Upper lobe of right lung (tissue), 1 donor: ENCODE measurements at places on chromosomes 2 and 18. TPM values are rescaled to one million over a fixed set of nuclear protein-coding genes. Genes with fewer than 3 reads are reported as not detected.

Gene THAP4
- total RNA-seq = 46.1 TPM

- peaks cover 22% of the 10 kb centered on the region for H3K36me3 ChIP-seq
- no peak overlapping the region for H3K27ac ChIP-seq
- H3K4me1 ChIP-seq = peaks cover 10% of the 10 kb centered on the region
Observed at GRCh38 chr2:23700627-23701026, 226.3 kb downstream of the ATAD2B start.

GRCh38 chr2:119699016-119699606 is 20.1 kb downstream of the TMEM177 start:
- H3K36me3 ChIP-seq = no peaks in the 10 kb centered on the region
- H3K4me3 ChIP-seq = no peak overlapping the region
- no peak overlapping the region for H3K27ac ChIP-seq
- DNase-seq = no peak

Gene STPG4
- total RNA-seq = not detected

DNA sequence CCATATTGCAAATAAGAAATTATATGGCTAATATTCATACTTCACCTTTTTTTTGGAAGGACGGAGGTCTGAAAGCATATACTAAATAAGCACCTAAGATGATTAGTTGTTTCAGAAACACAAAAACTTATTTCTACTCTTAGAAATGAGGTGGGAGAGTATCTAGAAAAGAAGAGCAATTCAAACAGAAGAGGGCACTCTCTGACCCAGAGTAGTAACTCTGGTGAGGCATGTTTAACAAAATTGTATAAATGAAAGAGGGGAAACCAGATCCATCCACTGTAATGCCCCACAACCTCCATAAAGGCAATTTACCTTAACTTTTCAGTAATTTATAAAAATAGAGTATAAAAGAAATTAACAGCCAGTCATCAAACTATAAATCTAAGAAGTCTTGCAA is 669.6 kb upstream of the VRK2 start:
- H3K27ac ChIP-seq = no peak overlapping the region
- no peaks in the 10 kb centered on the region for H3K36me3 ChIP-seq
- DNase-seq = no peak

Gene DSC2
- total RNA-seq = 17.2 TPM

DNA sequence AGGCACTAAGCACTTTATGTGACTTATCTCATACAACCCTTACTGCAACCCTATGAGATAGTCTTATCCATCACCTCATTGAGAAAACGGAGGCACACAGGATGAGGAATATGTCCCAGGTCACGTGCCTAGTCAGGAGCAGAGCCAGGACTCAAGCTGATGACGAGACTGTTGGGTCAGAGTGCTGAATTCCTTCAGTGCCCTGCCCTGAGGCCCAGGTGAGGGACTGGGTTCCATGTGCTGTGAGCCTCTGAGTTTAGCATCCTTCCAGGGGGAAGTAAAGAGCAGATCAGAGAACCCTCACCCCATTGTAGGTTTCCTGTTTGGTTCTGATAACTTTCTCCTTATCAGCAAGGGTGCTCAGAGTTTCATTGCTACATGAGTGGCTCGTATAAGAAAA is 11.7 kb upstream of the EDAR start:
- H3K4me3 ChIP-seq = no peak overlapping the region
- H3K27me3 ChIP-seq = no peaks in the 10 kb centered on the region
- H3K36me3 ChIP-seq = no peaks in the 10 kb centered on the region

Gene GLB1L
- total RNA-seq = 10.0 TPM

- no peaks in the 10 kb centered on the region for H3K27me3 ChIP-seq
- no peaks in the 10 kb centered on the region for H3K4me1 ChIP-seq
- H3K27ac ChIP-seq = no peak overlapping the region
- no peak for DNase-seq
Observed at GRCh38 chr2:12017499-12018157, 271.2 kb downstream of the LPIN1 start.

Gene FOXD4L1
- 0.78 TPM for total RNA-seq

GRCh38 chr2:201852462-201852861 is 46.1 kb downstream of the CDK15 start:
- H3K36me3 ChIP-seq = no peaks in the 10 kb centered on the region
- DNase-seq = no peak
- H3K4me3 ChIP-seq = no peak overlapping the region
- H3K27me3 ChIP-seq = no peaks in the 10 kb centered on the region
- H3K27ac ChIP-seq = no peak overlapping the region
- H3K4me1 ChIP-seq = no peaks in the 10 kb centered on the region

DNA sequence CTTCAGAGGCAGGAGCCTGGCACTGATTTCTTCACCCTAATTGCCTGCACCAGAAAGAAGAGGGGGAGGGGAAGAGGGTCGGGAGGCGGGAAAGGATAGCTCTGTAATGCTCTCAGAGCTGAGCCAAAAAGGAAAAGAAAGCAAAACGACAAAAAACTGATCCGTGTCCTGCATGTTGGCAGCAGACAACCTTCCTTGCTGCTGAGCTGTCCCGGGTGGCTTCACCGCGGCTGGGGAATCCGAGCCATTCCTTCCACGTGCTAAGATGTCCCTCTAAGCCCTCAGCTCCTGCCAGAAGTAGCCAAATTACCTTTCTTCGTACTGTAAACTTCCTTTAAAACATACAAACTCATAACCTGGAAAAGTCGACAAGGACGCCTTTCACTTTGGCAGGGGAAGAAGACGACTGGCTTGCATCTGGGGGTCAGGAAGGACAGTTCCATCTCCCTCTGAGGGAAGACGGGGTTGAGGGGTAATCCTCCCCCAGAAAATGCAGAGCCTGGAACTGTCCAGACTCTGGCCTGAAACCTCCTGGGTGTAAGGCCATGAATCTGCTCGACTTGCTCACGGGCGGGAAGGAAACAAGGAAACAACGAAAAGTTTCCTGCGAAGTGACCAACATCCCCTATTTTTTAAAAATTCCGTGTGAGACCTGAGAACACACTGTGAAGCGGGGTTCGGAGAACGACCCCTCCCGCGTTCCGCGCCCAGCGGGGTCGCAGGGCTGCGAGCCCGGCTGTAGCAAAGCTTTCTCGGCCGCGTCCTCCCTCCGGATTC is 7.7 kb downstream of the OTX1 start:
- H3K4me3 ChIP-seq = no peak overlapping the region
- no peak for DNase-seq
- H3K27me3 ChIP-seq = peaks cover 100% of the 10 kb centered on the region
- H3K36me3 ChIP-seq = no peaks in the 10 kb centered on the region
- H3K27ac ChIP-seq = no peak overlapping the region

- H3K4me3 ChIP-seq = no peak overlapping the region
- DNase-seq = no peak
- H3K27ac ChIP-seq = no peak overlapping the region
- H3K27me3 ChIP-seq = no peaks in the 10 kb centered on the region
Observed at GRCh38 chr2:225100856-225101294, 58.6 kb upstream of the DOCK10 start.

DNA sequence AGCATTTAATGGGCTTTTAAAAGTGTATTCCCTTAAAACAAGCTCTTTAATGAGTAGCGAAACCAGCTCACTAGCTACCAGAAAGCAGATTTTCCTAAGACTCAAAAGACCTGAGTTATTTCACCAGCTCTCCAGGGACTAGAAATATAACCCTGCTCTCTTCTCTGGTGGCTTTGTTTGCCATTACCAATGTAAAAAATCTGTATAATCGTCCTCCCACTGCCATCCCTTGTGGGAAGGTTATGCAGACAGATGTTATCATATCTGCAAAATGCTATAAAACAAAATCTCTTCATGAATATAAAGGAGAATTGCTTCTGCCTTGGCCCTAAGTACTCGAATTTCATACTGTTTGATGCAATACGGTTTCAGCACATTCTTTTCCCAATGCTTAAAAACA is 335.2 kb downstream of the NUP35 start:
- DNase-seq = no peak
- H3K36me3 ChIP-seq = no peaks in the 10 kb centered on the region
- H3K27me3 ChIP-seq = no peaks in the 10 kb centered on the region
- no peak overlapping the region for H3K4me3 ChIP-seq

- no peak overlapping the region for H3K4me3 ChIP-seq
- no peaks in the 10 kb centered on the region for H3K36me3 ChIP-seq
- H3K4me1 ChIP-seq = no peaks in the 10 kb centered on the region
Observed at GRCh38 chr2:110802208-110802932, 70.0 kb downstream of the ACOXL start.

DNA sequence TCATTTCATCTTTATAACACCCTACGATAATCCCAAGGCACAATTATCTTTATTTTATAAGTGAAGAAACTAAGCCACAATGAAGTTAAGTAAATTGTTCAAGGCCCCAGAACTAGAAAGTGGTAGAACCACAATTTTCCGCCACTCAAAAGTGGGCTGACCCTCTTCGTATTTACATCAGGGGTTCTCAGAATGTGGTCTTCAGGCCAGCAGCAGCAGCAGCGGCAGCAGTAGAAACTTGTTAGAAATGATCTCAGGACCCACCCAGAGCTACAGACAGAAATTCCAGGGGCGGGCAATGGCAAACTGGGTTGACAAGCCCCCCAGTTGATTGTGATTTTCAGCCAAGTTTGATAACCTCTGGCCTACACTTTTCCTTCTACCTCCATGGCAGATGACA is 62.8 kb downstream of the LBH start:
- DNase-seq = no peak
- H3K27me3 ChIP-seq = no peaks in the 10 kb centered on the region
- H3K27ac ChIP-seq = no peak overlapping the region

Gene GPAT2
- 3.2 TPM for total RNA-seq

DNA sequence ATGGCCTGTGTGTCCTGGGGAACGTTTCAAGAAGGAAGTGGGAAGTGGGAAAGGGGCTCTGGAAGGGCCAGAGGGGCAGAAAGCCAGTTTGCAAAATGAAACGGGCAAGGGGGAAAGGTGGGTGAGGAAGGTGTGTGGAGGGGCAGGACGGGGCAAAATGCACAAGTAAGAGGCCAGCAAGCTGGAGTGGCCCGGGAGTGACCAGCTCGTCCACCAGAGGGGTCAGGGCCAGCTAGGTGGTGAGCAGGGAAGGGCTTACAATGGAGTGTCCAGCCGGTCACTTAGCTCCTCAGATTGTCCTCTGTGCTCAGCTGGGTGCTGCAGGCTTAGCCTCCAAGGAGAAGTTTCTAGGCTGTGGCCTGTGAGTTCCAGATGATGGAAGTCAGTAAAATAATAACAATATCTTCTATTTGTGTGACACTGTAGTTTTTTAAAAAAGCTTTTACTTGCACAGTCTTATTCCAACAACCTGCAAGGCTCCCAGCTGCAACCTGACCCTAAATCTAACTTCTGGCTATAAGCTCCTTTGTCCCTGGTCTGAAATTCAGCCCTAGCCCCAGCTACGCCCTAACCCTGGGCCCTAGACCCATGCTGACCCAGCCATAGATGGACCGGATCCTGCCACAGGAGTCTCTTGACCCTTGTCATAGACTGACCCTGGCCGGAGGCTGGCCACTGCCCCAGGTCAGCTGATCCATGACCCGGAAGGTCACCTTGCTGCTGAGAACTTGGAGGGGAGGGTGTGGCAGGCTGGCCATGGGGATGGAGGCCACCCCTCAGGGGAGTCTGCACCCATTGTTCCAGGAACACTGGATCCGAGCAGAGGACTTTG is 29.2 kb downstream of the MYO7B start:
- no peak overlapping the region for H3K27ac ChIP-seq
- H3K4me3 ChIP-seq = no peak overlapping the region
- H3K4me1 ChIP-seq = peaks cover 3% of the 10 kb centered on the region
- H3K27me3 ChIP-seq = no peaks in the 10 kb centered on the region

Gene SULT1C4
- total RNA-seq = 11.6 TPM

Gene GPR75
- 2.5 TPM for total RNA-seq

Gene ZSWIM2
- total RNA-seq = not detected

Gene IHH
- 0.69 TPM for total RNA-seq

Gene SPP2
- total RNA-seq = not detected

DNA sequence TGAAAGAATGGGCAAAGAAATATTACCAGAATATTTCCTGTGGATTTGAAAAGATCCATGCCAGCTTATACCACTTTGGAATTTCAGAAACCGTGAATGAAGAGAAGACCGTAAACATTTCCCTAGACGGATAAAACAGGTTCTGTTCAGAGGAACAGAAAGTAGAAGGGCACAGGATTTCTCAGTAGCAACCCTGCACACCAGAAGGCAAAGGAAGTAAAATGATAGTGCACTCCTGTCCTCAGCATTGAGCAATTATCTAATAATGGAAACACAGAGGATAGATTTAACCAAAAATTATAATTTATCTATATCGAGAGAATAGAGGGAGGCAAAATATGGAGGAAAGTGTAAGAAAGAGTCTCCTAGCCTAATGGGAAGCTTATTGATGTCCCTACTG is 87.0 kb upstream of the ITGA6 start:
- peaks cover 15% of the 10 kb centered on the region for H3K4me1 ChIP-seq
- H3K4me3 ChIP-seq = peak overlapping the region; percentile 12
- peak overlapping the region; percentile 55 for H3K27ac ChIP-seq
- no peak for DNase-seq

- no peak overlapping the region for H3K4me3 ChIP-seq
- H3K36me3 ChIP-seq = no peaks in the 10 kb centered on the region
- no peaks in the 10 kb centered on the region for H3K27me3 ChIP-seq
- H3K27ac ChIP-seq = no peak overlapping the region
Observed at GRCh38 chr2:23131066-23131575, 253.9 kb upstream of the KLHL29 start.

Gene HAAO
- total RNA-seq = 6.4 TPM

Gene RGPD3
- total RNA-seq = 0.12 TPM

Gene AKAIN1
- not detected for total RNA-seq

- no peak for DNase-seq
- no peaks in the 10 kb centered on the region for H3K27me3 ChIP-seq
- no peaks in the 10 kb centered on the region for H3K36me3 ChIP-seq
- H3K4me3 ChIP-seq = no peak overlapping the region
- H3K4me1 ChIP-seq = no peaks in the 10 kb centered on the region
- no peak overlapping the region for H3K27ac ChIP-seq
Observed at GRCh38 chr18:72235422-72235821, 308.7 kb downstream of the CBLN2 start.

GRCh38 chr18:42231796-42232195 is 276.8 kb downstream of the PIK3C3 start:
- no peak for DNase-seq
- no peaks in the 10 kb centered on the region for H3K27me3 ChIP-seq
- H3K36me3 ChIP-seq = no peaks in the 10 kb centered on the region

Gene AAK1
- 72.6 TPM for total RNA-seq

DNA sequence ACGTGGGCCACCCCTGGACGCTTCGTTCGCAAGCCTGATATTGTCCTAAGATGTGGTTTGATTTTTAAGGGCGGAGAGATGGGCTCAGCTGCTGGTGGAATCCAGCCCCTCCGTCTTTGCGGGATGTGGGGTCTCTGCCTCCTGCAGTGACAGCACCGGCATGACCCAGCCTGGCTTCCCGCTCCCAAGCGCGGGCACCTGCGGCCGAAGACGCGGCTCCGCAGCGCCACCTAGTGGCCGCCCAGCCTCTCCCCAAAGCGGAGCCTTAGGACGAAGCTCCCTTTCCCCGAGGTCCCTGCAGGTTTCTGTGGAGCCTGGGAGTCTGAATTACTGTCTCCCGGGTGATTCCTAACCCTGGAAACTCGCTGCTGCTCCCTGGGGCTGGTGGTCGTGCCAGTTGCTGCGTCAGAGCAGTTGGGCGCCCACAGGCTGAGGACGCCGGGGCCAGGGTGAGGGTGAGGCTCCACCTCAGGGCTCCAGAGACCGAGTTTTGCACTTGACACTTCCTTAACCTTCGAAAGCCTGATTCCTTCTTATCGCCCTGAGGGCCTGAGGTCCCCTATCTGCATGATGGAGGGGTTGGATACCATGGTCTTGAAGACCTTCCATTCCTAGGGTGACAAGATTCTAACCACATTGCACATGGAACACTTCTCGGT is 137.5 kb downstream of the TPO start:
- DNase-seq = peak; percentile 81
- H3K27ac ChIP-seq = no peak overlapping the region
- H3K4me1 ChIP-seq = peaks cover 14% of the 10 kb centered on the region
- no peak overlapping the region for H3K4me3 ChIP-seq
- H3K36me3 ChIP-seq = no peaks in the 10 kb centered on the region

GRCh38 chr2:100518801-100519200 is 44.0 kb upstream of the PDCL3 start:
- no peak overlapping the region for H3K4me3 ChIP-seq
- DNase-seq = no peak
- no peaks in the 10 kb centered on the region for H3K27me3 ChIP-seq
- H3K4me1 ChIP-seq = no peaks in the 10 kb centered on the region

Gene IL36RN
- total RNA-seq = not detected
